ENCODE measurements at places on chromosomes 7 and 10. TPM values are rescaled to one million over a fixed set of nuclear protein-coding genes. Genes with fewer than 3 reads are reported as not detected.
A peak's percentile ranks its signal among the peaks of the same experiment; 100 is the strongest.

The CLEC2L gene
- total RNA-seq: 3.1 TPM

The KAZALD1 gene
- 0.59 TPM for total RNA-seq

The CYP2C8 gene
- total RNA-seq: 3.2 TPM

The TMEM178B gene
- 49.8 TPM for total RNA-seq

The CYP3A7 gene
- total RNA-seq: not detected

The SLC29A4 gene
- total RNA-seq: 30.5 TPM

The HHEX gene
- not detected for total RNA-seq

- H3K27ac ChIP-seq: no peak overlapping the region
- no peak for DNase-seq
- no peak overlapping the region for H3K4me3 ChIP-seq
- no peaks in the 10 kb centered on the region for H3K36me3 ChIP-seq
- H3K4me1 ChIP-seq: peaks cover 10% of the 10 kb centered on the region
Measured at GRCh38 chr10:31383810-31384588, 65.0 kb downstream of the ZEB1 start.

GRCh38 chr10:3681642-3682554, 103.1 kb downstream of the KLF6 start:
- no peak overlapping the region for H3K4me3 ChIP-seq
- peak; percentile 57 for DNase-seq
- peaks cover 19% of the 10 kb centered on the region for H3K4me1 ChIP-seq
- H3K27ac ChIP-seq: peak overlapping the region; percentile 30
- H3K27me3 ChIP-seq: peaks cover 4% of the 10 kb centered on the region
- H3K36me3 ChIP-seq: no peaks in the 10 kb centered on the region

DNA sequence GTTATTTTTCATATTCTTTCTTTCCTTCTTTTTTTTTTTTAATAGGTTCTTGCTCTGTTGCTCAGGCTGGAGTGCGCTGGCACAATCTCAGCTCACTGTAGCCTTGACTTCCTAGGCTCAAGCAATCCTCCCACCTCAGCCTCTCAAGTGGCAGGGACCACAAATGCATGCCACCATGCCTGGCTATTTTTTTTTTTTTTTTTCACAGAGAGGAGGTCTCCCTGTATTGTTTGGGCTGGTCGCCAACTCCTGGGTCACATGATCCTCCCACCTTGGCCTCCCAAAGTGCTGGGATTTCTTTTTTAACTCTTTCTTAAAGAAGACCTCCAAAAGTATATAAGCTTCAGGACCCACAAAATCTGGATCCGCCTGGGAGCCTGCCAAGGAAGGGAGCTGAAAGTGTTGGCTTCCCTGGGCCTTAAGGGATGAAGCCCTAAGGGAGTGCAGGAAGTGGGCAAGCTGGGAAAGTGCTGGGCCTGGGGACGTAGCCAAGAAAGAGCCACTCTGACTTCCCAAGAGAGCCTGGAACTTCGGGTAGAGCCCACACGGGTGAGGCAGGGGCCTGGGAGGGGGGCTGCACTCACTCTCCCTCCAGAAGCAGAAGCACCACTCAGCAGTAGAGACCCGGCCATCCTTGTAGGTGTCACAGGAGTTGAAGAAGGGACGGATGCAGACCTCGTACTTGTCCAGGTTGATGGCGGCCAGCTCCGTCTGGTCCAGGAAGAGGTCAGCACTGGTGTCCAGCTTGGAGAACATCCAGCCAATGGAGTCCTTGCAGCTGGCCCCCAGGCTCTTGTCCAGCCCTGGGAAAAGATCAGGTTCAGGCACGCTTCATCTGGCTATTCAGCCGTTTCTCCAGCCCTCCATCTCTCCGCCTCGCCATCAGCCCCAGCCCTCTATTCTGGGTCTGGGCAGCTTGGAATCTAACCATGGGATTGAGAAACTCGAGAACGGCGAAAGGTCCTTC, 21.8 kb downstream of the SPOCK2 start:
- DNase-seq: no peak
- no peak overlapping the region for H3K4me3 ChIP-seq
- no peak overlapping the region for H3K27ac ChIP-seq
- peaks cover 11% of the 10 kb centered on the region for H3K36me3 ChIP-seq
- peaks cover 15% of the 10 kb centered on the region for H3K27me3 ChIP-seq

DNA sequence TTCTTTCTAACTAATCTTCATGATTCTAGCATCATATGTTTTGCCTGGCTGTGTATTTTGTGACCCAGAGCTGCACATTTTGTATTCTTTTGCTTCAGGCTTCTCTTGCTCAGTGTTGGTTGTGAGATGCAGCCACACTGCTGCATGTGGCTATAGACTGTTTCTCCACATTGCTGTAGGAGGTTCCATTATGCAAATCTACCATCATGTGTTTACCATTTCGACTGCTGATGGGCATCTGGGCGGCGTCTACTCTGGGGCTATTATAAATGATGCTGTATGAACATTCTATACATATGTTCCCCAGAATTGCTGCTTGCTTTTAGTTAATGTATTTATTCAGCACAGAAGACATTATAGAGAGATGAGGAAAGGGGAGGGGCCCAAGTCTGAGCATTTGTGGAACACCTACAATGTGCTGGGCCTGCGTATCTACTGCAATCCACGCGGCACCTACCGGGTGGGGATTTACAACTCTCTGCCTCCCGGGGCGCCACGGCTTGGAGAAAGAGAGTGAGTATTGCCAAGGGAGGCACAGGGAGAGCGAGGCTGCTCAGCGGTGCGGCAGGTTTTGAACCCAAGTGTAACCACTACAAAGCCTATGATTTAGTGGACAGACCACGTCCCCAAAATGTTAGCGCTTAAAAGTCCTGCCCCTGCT, 172.5 kb downstream of the PRKAG2 start:
- H3K36me3 ChIP-seq: no peaks in the 10 kb centered on the region
- H3K27ac ChIP-seq: no peak overlapping the region
- H3K27me3 ChIP-seq: peaks cover 14% of the 10 kb centered on the region
- peaks cover 21% of the 10 kb centered on the region for H3K4me1 ChIP-seq
- no peak for DNase-seq
- H3K4me3 ChIP-seq: no peak overlapping the region

- H3K27me3 ChIP-seq: peaks cover 5% of the 10 kb centered on the region
- DNase-seq: no peak
- no peaks in the 10 kb centered on the region for H3K36me3 ChIP-seq
- no peak overlapping the region for H3K27ac ChIP-seq
- no peak overlapping the region for H3K4me3 ChIP-seq
Measured at GRCh38 chr10:2682491-2682890, 384.9 kb upstream of the PFKP start.
